ENCODE measurements at places on chromosomes 12 and 14. TPM values are rescaled to one million over a fixed set of nuclear protein-coding genes. Genes with fewer than 3 reads are reported as not detected.

Gene SMCO2
- total RNA-seq: not detected

Gene AMDHD1
- total RNA-seq: 0.41 TPM

- no peak for DNase-seq
These were observed 1.1 kb downstream of the ETV6 start for GRCh38 chr12:11650286-11651281.

- DNase-seq: no peak
These were observed 3.0 kb upstream of the SLC38A1 start for GRCh38 chr12:46271863-46272262.

DNA sequence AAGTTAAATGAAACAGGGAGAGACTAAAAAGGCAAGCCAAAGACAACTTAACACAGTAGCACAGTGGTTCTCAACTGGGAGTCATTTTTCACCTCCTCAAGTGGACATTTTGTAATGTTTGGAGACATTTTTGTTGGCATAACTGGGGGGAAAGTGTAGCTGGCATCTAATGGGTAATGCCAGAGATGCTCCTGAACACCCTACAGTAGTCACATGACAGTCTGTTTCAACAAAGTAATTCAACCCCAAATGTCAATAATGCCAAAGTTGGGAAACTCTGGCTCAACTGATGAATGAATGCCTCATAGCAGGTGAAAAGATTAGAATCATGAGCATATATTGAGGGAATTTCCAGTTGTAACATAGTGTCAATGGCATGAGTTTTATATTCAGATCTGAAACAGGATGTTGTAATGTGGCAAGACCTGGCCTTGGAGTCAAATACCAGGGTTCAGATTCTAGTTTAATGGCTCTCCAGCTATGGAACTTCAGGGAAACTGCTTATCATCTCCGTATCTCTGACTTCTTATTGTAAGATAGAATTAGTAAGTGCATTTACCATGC is 2.4 kb upstream of the OR4K5 start:
- no peak for DNase-seq

Gene A2M
- 0.37 TPM for total RNA-seq

DNA sequence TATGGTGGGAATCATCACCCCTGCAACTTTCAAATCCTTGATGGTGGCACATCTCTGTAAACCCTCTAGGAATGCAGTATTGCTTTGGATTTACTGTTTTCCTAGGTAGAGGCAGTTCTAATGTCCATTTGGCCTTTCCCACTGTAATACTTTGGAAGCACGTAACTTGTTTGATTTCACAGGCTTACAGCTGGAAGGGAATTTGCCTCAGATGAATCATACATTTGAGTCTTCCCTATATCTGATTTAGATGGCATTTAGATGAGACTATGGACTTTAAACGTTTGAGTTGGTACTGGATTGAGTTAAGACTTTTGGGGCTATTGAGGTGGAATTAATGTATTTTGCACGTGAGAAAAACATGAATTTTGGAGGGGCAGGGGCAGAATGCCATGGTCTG is 35.9 kb downstream of the DAAM1 start:
- DNase-seq: no peak

- DNase-seq: no peak
These were observed 550.0 kb downstream of the SOX5 start for GRCh38 chr12:23399402-23399933.

DNA sequence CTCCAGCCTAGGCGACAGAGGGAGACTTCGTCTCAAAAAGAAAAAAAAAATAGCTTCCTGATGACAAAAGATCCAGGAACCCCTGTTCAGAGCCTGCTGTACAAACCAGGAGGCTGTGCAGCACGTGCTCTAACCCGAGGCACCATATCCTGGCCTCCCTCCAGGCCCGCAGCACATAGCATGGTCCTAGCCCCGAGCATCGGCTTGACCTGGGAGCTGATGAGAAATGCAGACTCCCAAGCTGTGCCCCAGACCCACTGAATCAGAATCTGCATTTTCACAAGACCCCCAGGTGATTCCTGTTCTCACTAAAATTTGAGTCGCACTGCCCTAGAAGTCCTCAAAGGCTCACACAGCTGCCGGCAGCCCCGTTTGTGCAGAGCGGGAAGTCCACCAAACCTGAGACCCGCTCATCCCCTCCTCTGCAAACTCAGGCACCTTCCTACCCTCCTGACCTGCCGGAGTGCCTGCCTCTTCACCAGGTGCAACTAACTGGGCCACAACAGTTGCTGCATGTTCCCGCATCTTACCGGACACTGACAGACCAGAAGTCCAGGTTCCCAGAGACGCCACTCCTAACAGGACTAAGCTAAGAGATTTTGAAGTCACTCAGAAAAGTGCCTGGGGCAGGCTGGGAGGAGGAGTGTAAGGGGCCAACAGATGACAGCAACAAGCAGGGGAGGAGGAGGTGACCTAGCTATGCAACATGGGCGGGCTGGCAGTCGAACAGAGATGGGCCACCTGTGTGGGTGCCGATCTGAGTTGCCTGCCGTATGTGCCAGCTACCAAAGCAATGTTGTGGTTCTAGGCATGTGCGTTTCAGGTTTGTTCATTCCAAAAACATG is 24.0 kb upstream of the RIN3 start:
- DNase-seq: no peak

DNA sequence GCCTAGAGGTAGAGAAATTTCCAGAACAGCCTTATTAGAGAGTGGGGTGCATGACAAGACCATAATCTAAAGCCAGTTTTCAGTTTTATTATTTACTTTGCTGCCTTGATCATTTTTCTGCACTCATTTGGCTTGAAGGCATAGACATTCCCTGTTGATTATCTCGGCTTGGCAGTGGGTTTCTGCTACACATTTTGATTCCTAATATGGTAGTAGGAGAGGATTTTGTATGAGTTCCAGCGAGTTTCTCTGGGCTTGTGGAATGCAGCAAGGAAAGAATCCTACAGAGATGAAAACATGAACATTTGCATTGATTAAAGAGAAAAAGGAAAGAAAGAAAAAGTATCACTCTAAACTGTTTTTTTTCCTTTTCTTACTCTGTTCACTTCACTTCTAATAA is 281.2 kb downstream of the PAWR start:
- no peak for DNase-seq

DNA sequence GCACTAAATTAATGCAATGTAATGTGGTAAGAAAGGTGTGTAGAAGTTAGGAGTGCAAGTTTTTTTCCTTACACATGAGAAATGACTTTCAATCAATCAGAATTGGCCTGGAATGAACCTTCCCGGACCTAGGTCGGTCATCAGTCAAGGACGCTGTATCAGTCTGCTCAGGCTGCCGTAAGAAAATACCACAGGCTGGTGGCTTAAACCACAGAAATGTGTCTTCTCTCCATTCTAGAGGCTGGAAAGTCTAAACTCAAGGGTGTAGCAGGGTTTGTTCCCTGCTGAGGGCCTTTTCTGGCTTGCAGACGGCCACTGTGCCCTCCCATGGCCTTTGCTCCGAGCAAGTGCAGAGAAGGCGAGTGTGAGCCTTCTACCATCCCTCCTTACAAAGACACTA is 86.6 kb upstream of the DYNC1H1 start:
- no peak for DNase-seq

Gene LALBA
- total RNA-seq: not detected

GRCh38 chr14:50937325-50937724 is 7.0 kb downstream of the PYGL start:
- DNase-seq: no peak

DNA sequence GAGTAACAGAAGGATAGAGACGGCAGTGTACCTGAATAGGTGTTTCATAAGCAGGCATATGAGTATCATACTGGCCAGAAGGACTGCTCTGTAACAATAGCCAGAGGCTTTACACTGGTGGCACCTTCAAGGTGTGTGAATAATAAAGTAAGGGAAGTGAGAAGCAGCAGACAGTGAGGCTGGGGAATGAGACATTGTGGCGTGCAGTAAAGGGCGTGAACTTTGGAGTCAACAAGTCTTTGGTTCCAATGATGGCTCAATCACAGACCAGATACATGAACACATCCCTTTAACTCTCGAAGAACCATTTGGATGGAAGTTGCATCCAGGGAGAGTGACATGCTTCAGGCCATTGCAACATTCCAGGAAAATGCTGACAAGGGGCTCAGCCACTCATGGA is 32.0 kb upstream of the CCND2 start:
- DNase-seq: no peak

DNA sequence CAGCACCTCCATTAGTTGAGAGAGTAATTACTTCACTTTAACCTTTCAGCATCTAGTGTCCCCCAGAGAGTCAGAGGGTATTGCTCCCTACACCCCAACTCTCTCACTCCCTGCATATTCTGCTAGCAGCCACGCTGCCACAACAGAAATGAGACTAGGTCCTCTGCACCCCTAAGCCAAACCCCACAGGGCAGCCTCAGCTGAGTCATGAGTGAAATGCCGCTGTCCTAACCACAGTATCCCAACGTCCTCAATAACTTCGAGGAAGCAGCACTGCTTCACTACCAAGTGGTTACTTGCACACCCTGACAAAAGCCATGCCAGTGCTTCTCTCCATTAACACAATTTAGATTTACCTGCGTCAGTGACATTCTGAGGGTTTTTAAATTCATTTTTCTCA is 6.9 kb upstream of the LYZ start:
- no peak for DNase-seq

- DNase-seq: no peak
These were observed 16.9 kb downstream of the FZD10 start for GRCh38 chr12:130179191-130179590.

- DNase-seq: no peak
These were observed 59.0 kb downstream of the KCNK10 start for GRCh38 chr14:88264116-88264515.

GRCh38 chr14:67646131-67646530 is 26.4 kb downstream of the ARG2 start:
- DNase-seq: no peak

DNA sequence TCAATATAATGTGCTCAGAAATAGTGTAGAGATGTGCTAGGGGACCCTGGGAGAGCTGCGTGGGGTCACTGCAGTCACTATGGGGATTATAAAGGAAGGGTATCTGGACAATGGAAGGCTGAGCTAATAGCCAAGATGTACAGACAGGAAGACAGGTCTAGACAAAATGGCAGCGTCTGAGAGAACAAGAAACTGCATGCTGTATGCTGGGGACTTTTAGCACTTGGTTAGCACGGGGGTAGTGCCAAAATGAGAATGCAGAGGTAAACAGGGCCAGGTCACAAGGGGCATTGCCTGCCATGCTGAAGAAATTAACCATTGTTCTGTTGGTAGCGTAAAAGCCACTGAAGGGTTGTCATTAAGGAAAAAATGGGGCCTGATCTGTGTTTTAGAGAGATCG is 308.2 kb downstream of the EMP1 start:
- no peak for DNase-seq

GRCh38 chr12:105083031-105083430 is 1.2 kb downstream of the ALDH1L2 start:
- no peak for DNase-seq

DNA sequence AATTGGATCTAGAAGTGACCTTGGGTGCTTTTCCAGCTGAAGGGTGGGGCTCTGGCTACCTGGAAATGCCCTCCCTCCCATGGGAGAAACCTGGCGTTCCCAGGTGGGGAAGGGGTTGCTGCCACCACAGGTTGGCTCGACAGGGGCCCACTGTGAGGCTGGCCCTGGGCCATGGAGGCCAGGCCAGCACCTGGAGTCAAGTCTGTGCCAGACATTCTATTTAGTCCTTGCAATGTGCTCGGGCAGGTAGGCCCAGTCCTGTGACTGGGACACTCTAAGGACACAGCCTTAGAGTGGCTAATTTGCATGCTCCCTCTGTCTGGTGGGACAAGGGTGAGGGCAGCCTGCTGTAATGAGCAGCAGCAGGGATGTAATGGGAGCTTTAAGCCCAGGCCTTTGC is 11.9 kb downstream of the VRTN start:
- peak; percentile 39 for DNase-seq

- no peak for DNase-seq
These were observed 11.1 kb upstream of the RERGL start for GRCh38 chr12:18101043-18101442.

Gene PIANP
- 0.42 TPM for total RNA-seq

GRCh38 chr12:132449565-132450417 is 40.2 kb upstream of the FBRSL1 start:
- no peak for DNase-seq

DNA sequence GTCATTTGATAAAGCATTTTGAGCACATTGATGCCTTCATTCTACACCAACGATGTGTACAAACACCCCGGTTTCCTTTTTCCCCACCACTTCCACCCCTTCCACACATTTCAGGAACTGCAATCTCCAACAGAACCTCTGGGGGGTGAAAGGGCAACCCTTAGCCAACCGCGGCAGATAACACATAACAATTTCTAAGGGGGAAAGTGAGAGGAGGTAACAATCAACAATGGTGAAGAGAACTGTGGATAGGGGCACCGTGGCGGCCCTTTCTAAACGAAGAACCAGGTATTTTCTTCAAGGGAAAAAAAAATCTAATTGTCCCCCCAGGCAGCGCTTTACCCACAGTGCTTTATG is 1.1 kb downstream of the KITLG start:
- DNase-seq: peak; percentile 63

GRCh38 chr12:120118321-120119061 is 1.9 kb upstream of the RAB35 start:
- peak; percentile 85 for DNase-seq

DNA sequence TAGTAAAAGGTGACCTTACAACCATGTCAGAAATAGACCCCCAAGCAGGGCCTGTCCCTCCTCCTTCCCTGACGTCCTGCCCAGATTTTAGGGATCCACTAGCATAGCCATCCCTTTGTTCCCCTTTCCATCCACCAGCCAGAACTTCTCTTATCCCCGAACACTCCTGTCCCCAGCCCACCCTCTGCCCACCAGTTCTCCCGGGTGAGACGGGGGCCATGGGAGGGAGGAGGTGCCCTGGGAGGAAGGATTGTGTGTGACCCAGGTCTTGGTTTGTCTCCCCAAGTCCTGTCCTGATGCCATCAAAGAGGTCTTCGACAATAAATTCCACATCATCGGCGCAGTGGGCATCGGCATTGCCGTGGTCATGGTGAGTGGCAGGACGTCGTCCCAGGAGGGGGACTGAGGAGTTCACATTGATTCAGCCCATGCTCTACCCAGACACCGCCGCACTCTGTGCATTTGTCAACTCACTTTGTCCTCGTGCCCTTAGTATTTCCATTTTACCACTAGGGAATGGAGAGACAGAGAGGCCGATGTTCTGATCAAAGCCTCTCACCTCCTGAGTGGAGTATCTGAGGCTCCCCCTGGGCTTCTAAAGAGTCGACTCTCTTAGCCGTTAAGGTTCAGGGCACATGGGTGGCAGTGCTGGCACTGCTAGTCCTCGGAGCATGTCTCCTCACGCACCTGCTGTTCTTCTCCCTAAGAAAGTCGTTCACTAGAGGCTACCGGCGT is 35.9 kb downstream of the CD9 start:
- DNase-seq: no peak

DNA sequence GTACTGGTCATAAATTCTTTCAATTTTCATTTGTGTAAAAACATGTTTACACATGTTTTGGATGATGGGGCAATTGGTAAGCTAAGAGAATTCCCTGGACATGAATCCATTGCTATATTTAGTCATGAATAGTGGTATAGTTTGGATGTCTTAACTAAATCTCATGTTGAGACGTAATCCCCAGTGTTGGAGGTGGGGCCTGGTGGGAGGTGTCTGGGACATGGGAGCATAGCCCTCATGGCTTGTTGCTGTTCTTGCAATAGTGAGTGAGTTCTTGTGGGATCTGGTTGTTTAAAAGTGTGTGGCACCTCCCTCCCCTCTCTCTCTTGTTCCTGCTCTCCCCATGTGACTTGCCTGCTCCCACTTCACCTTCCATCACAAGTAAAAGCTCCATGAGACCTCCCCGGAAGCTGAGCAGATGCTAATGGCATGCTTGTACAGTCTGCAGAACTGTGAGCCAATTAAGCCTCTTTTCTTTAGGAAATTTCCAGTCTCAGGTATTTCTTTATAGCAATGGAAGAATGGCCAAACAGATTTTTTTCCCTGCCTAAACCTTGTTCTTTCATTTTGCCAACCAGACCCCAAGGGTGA is 33.6 kb downstream of the CTSG start:
- DNase-seq: no peak
